ENCODE measurements at places on chromosomes 1 and 21.

GRCh38 chr1:28190337-28190979 is 14.0 kb upstream of the PTAFR start:
- DNase-seq: no peak

GRCh38 chr1:8848663-8849386 is 29.7 kb downstream of the ENO1 start:
- peak; percentile 72 for DNase-seq

DNA sequence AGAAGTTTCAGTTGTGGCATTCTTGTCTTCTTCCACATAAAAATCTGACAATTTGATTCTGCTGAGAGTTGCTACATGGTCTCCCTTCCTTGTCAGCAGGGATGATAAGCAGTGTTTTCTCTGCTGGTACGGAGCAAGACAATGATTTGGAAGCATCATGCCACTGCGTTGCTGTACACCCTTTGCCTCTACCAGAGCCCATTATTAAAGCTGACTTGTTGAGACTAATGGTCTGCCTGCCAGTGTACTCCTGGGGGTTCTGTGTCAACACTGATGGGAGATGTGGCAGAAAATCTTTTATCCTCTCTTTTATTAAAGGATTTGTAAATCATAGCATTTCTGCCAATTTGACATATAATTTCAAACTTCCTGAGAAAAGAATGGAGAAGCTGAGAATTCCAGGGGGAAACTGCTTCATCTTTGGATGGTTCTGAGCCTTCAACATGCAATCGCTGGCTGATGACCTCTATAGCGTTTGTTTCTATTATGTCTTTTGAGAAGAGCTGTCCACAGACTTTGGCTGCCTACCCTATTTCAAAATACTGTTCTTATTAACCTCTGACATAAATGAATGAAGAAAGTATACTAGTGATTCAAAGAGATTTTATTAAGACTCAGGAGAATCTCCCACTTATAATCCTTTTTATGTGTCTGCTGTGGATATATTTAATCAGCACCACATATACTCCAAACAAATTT is 47.9 kb upstream of the DYNLT5 start:
- DNase-seq: no peak

DNA sequence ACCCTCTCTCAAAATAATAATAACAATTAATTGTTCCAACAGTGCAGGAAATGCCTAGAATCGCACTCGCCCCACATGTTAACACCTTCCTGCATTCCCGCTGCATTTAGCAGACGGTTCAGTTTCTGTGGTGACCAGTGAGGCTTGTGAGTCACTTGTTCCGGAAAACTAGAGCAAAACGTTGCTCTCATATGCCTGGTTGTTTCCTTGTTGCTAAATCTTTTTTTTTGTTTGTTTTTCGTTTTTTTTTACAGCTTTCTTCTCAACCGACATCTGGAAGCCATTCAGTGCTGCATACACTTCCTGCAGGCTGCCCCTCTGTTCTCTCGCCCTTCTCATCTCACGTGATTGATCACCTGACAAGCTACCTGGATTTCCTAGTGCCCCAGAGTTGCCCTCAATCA is 56.9 kb upstream of the TMPRSS2 start:
- DNase-seq: no peak

DNA sequence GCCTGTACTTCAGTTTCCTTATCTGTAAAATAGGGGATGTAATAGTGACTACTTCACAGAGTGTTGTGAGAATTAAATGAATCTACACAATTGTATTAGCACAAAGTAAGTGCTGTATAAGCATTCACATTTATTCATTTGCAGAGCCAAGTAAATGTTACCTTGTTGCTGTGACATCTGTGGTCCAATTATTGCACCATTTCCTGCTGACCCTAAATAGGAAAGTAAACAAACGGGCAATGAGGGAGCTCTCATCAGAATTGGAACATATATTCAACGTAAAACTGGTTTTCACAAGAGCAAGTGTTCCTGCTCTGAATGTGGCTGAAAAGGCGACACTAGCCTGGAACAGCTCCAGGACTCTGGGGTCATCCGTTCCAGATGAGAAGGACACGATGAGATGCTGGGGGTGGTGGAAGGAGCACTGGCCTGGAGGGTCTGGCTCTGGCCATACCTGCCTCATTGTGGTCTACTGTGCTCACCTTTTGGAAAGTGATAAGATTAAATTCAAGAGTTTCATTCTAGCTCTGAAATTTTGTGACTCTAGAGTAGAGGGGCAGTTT is 34.5 kb downstream of the PROX1 start:
- DNase-seq: no peak

DNA sequence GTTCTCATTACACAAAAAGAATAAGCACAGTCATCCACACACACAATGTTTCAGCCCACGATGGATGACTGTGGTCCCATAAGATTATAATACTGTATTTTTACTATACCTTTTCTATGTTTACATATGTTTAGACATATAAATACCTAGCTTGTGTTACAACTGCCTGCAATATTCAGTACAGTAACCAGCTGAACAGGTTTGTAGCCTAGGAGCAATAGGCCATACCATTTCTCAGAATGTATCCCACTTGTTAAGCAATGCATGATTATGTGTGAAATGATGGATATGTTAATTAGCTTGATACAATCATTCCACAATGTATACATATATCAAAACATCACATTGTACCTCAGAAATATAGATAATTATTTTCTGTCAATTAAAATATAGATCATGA is 33.2 kb upstream of the SAMD13 start:
- no peak for DNase-seq

GRCh38 chr1:41666981-41667631 is 182.6 kb upstream of the EDN2 start:
- no peak for DNase-seq

DNA sequence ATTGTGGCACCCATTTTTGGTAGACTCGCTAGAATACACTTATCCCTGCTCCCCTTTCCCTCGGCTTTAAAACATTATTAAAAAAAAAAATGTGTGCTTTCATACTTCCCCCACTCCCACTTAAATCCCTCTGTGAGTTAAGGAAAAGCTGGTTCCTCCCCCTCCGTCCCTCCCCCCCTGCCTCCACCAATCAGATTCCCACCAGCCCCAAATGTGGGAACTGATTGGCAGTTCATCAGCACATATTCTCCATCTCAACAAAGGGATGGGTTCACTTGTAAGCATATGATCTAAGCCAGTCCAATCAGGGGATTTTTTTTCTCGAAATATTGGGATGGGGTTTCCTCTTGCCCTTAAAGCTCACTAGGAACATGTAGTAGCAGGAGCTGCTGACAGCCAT is 10.8 kb upstream of the FYB2 start:
- no peak for DNase-seq

- peak; percentile 46 for DNase-seq
Observed at GRCh38 chr1:205042911-205043806, at the start of gene CNTN2. TSS of gene CNTN2 (plus strand) at chr1:205043212. CDS start at chr1:205053186, 9,974 bp downstream.

DNA sequence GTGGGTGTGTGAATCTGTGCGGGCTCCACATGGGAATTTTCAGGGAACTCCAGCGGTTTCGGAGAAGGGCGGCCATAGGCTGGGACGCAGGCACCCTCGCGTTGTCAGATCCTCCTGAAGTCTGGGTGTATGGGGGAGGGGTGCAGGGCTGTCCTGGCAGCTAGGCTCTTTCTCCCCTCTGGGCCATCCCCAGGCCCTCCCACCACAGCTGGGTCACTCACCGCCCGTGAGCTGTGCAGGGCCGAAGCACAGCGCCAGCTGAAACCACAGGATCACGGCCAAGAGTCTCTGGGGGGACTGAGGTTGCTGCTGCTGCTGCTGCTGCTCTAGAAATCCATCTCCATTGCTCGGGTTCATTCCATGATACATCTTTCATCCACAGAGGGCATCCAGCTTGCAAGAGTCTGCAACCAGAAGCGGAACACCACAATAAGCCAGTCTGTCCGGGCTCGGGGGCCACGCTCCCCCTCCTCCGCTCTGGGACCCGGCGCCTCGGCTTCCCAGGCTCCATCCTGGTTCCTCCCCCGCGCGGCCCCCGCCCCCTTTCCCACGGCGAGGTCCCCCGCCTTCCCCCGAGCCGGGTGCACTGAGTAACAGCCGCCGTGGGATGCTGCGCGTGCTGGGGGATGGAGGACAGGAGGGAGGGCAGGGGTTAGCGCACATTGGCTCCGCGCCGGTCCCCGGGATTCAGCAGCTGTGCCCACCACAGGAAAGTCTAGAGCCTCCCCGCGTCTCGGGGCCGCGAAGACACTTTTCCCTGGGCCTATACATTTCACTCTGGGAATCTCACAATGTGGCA is 720 bp downstream of the SUSD4 start:
- DNase-seq: no peak

Data from cerebellar nuclear complex (tissue), 1 donor.